ENCODE measurements at places on chromosomes 1 and 21. TPM values are rescaled to one million over a fixed set of nuclear protein-coding genes. Genes with fewer than 3 reads are reported as not detected.

BARHL2 gene
- total RNA-seq = not detected

SLC1A7 gene
- total RNA-seq = 0.26 TPM

- H3K4me3 ChIP-seq = no peak overlapping the region
- no peaks in the 10 kb centered on the region for H3K36me3 ChIP-seq
- no peaks in the 10 kb centered on the region for H3K27me3 ChIP-seq
- no peak for DNase-seq
Observed at GRCh38 chr1:74641876-74642275, 31.7 kb downstream of the ERICH3 start.

DNA sequence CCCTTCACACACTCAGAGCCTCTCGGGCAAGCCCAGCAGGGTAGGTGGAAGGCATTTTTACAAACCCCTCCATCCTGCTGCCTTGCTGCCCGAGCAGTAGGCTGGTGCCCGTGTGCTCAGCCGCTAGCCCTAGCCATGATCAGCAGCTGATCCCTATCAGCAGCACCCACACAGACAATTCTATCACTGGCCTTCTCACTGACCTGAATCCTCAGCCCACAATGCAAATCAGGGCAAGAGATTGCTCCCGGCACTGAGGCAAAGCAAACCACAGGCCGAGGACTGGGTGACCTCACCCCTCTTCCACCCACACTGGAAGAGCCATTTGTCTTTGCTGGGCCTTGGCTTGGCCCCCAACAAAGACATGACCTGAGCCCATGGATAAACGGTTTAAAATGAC is 895 bp upstream of the PDZK1 start:
- no peaks in the 10 kb centered on the region for H3K27me3 ChIP-seq
- H3K27ac ChIP-seq = no peak overlapping the region
- DNase-seq = no peak
- no peaks in the 10 kb centered on the region for H3K4me1 ChIP-seq
- H3K36me3 ChIP-seq = no peaks in the 10 kb centered on the region

DNA sequence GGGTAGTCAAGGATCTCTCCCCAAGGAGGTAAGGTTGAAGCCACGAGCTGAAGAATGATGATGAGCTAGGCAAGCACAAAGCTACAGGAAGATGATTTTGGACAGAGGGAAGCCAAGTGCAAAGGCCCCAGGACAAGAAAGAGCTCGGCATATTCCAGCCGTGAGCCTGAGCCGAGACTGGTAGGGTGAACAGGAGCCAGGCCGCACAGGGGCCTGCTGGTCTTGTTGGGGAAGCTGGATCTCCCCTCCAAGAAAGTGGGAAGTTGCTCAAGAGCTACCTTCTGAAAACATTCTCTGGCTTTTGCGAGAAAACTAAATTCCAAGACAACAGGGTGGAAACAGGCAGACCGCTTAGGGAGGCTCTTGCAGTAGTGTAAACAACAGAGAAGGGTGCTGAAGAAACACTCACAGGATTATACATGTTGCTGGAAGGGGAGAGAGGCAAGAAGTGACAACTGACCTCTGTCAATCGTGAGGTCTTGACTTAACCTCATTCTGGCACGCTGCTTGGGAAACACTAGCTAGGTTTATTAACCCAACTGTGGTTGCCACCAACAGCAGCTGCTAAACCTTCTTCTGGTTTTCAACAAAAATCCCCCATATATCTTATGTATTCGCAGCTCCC is 625.2 kb downstream of the SMYD3 start:
- no peak for DNase-seq
- H3K4me3 ChIP-seq = no peak overlapping the region
- H3K27ac ChIP-seq = peak overlapping the region; percentile 5
- no peaks in the 10 kb centered on the region for H3K36me3 ChIP-seq
- H3K4me1 ChIP-seq = no peaks in the 10 kb centered on the region
